ENCODE measurements at places on chromosomes 12 and 14.

GRCh38 chr12:85996280-85996679 lies 122.2 kb downstream of the NTS start:
- no peak overlapping the region for H3K4me3 ChIP-seq
- H3K36me3 ChIP-seq = no peaks in the 10 kb centered on the region
- no peaks in the 10 kb centered on the region for H3K4me1 ChIP-seq
- H3K27ac ChIP-seq = no peak overlapping the region
- no peak for DNase-seq

GRCh38 chr14:54659365-54659764 lies 92.4 kb downstream of the SAMD4A start:
- no peak overlapping the region for H3K27ac ChIP-seq
- H3K4me1 ChIP-seq = no peaks in the 10 kb centered on the region
- no peaks in the 10 kb centered on the region for H3K36me3 ChIP-seq
- no peaks in the 10 kb centered on the region for H3K27me3 ChIP-seq
- DNase-seq = no peak
- no peak overlapping the region for H3K4me3 ChIP-seq

- no peak overlapping the region for H3K27ac ChIP-seq
- H3K4me1 ChIP-seq = no peaks in the 10 kb centered on the region
- no peaks in the 10 kb centered on the region for H3K27me3 ChIP-seq
These were observed 4.1 kb downstream of the TSHR start for GRCh38 chr14:80959496-80959895.

DNA sequence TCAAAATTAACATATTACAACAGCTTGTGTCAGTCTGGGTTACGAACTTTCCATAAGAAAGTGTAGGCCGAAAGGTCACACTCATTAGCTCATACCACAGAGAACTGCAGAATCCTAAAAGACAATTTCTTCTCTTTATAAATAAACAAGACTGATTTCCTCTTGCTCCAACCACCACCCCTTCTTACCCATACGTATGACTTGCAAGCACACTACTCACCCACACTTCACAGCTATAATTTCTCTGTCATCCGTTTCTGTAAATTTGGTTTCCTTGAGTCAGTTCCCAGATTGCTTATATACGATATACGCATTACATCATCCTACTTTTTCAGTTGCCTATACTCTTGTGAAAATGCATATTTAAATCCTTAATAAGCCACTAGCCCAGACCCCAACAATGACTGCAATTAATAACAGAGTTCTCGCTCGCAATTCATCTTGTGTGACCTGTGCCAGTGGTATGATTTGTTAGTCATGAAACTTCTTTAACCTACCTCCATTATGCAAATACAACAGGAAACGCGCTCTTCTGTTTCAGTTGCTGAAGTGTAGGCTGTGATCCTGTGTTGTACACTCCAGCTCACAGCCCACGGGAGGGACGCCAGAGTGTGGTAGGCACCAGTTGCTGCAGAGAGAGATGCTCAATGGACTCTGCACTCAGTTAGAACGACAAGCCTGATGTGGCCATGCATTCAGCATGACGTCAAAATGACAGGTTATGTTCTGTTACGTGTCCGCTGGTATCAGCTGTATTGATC lies 417.6 kb downstream of the PDZRN4 start:
- H3K4me1 ChIP-seq = no peaks in the 10 kb centered on the region
- no peak overlapping the region for H3K27ac ChIP-seq
- no peak overlapping the region for H3K4me3 ChIP-seq
- no peak for DNase-seq
- no peaks in the 10 kb centered on the region for H3K27me3 ChIP-seq

DNA sequence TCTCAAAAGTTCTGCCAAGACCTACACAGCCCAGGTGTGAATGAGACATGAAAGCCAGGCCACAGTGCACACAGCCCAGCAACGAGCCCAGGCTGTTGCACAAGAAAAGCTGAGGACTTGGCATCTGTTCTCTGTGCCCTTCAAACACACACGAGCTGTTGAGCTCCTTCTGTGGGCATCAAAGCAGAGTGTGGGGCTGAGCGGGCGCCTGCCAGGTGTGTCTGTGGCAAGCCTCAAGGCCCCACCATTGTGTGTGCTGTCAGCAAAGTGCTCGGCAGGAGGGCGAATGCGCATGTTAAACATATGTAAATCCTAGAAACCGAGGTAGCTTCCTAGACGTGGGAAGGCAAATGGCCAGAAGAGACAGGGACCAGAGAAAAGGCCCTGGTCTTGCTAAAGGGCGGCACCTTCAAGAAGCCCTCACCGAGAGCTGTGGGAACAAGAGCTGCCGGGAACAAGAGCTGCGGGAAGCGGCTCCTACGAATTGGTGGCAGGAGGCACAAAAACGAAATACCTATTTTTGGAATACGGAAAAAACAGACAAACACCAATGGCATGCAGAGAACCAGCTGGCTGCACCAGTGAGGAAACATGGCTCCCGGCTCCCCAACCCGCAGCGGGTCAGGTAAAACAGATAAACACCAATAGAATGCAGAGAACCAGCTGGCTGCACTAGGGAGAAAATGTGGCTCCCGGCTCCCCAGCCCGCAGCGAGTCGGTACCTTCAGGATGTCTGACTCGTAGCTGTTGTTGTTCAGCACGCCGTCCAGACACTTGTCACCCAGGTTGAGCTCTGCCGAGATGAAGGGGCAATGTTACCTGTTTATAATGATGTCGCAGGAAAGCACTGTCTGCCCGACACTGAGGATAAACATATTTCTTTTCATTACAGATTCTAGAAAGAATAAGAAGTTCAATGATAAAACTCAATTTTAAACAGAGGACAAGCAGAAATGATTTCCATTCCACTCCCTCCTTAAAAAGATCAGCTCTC lies 19.0 kb upstream of the GOLGA3 start:
- H3K27ac ChIP-seq = no peak overlapping the region
- H3K4me1 ChIP-seq = no peaks in the 10 kb centered on the region
- DNase-seq = no peak
- no peaks in the 10 kb centered on the region for H3K36me3 ChIP-seq

- DNase-seq = no peak
- no peak overlapping the region for H3K4me3 ChIP-seq
- H3K36me3 ChIP-seq = no peaks in the 10 kb centered on the region
- H3K4me1 ChIP-seq = no peaks in the 10 kb centered on the region
- H3K27ac ChIP-seq = no peak overlapping the region
- H3K27me3 ChIP-seq = no peaks in the 10 kb centered on the region
These were observed 44.2 kb downstream of the LGMN start for GRCh38 chr14:92704036-92704804.

DNA sequence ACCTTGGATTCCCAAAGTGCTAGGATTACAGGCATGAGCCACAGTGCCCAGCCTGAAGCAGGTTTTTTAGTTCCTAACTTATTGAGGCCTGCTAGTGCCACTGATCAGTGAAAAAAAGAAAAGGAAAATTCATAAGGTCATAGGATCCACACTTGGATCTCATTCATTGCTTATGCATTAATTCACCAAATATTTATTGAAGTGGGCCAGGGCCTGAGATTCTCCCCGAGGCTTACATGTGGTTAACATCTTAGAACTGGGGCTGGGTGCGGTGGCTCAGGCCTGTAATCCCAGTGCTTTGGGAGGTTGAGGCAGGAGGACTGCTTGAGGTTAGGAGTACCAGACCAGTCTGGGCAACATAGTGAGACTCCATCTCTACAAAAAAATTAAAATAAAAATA lies 29.5 kb upstream of the MAP1LC3B2 start:
- no peaks in the 10 kb centered on the region for H3K27me3 ChIP-seq
- no peak overlapping the region for H3K4me3 ChIP-seq
- DNase-seq = no peak
- H3K36me3 ChIP-seq = no peaks in the 10 kb centered on the region
- peak overlapping the region; percentile 80 for H3K27ac ChIP-seq

GRCh38 chr14:98189511-98189910 lies 1082.5 kb downstream of the BCL11B start:
- no peak for DNase-seq
- H3K4me1 ChIP-seq = no peaks in the 10 kb centered on the region
- no peaks in the 10 kb centered on the region for H3K36me3 ChIP-seq

DNA sequence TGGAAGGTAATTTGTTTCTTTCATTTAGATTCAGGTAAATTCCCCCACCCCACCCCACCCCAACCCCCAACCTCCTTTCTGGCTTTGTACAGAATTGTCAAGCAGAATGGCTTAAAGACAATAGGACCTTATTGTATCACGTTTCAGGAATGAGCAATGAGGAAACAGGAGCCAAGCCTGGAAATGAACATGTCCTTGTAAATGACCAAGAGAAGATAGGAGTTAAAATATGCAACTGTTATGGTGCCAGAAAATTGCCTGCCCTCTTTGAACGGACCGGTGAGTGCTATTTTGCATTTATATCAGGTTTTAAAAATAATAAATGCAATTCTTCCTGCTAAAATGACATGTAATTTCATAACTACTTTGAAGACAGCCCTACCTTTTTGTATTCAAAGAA lies 141.6 kb upstream of the PELI2 start:
- H3K4me1 ChIP-seq = no peaks in the 10 kb centered on the region
- no peak overlapping the region for H3K4me3 ChIP-seq
- DNase-seq = no peak
- H3K36me3 ChIP-seq = no peaks in the 10 kb centered on the region

DNA sequence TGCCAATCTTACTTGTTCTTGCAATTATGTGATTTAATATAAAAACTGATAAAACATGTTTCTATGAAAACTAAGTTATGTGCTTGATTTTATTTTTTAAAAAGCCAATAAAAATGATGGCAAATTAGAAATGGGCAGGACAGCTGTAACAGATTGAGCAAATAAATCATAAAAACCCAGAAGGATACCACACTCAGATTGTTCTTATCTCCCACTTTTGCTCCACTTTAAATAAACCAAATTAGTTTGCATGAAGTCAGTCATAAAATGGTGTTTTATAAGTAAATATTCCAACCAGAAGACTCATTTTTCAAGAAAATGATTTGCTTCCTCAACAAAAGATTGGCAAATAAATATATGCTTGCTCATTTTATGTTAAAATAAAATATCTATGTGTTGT lies 307.9 kb upstream of the G2E3 start:
- H3K4me3 ChIP-seq = no peak overlapping the region
- H3K36me3 ChIP-seq = no peaks in the 10 kb centered on the region
- no peaks in the 10 kb centered on the region for H3K4me1 ChIP-seq

GRCh38 chr14:61780125-61780524 lies 17.9 kb downstream of the SNAPC1 start:
- H3K27me3 ChIP-seq = no peaks in the 10 kb centered on the region
- no peaks in the 10 kb centered on the region for H3K4me1 ChIP-seq
- no peaks in the 10 kb centered on the region for H3K36me3 ChIP-seq

DNA sequence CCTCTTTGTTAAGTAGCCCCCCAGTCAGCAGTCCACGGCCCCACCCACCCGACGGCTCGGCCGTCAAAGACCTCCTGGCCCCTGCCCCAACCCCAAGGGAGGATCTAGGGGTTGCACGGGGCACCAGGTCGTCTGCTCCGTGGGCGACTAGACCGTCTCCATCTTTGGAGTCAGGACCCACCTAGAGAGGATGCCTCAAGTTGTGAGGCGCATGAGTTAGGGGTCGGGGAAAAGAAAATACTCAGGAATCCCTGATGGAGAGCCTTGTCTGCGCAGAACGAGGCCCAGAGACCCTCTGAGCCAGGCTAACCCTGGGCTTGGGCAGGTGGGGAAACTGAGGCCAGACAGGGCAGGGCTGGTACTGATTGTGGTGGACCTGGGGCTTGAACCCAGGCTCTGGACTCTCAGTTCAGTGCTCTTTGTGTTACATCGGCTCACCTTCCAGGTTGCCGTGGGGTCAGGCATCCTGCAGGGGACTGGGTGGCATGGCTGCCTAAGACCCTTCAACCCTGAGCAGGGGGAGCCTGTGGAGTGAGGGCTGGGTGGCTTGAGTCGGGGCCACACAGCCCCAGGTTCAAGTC lies 839 bp downstream of the OTUB2 start:
- H3K27ac ChIP-seq = no peak overlapping the region
- H3K4me1 ChIP-seq = no peaks in the 10 kb centered on the region
- no peak for DNase-seq
- H3K36me3 ChIP-seq = no peaks in the 10 kb centered on the region
